ENCODE measurements at places on chromosomes 2 and 18.

DNA sequence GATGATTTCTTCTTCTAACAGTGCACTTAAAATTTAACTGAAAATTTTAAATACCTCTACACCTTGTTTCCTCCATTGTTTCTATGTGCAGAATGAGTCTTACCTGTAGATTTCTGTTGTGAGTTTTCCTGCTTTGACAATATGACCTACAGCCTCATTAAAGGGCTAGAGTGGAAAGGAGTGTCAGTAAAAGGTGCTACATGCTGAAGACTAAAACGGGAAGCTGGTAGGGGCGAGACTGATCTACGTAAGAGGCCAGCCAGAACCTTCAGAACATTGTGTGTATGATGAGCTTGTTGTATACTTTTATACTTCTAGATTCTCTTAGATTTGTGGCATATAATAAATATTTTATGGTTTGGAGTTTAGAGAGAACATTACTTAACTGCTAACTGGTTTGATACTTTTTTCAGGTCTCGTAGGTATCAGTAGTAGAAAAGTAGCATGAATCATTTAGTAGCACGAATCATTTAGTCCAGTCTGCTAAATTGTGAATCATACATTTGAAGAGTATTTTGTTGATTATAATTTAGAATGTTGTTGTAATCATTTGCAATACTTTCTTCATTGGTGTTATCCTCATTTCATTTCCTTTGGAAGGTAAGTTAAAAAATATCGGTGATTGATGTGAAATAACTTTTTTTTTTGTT lies 14.3 kb downstream of the INSIG2 start:
- DNase-seq: no peak

- DNase-seq: peak; percentile 84
Observed at GRCh38 chr2:54771166-54771885, 47.9 kb downstream of the EML6 start.

DNA sequence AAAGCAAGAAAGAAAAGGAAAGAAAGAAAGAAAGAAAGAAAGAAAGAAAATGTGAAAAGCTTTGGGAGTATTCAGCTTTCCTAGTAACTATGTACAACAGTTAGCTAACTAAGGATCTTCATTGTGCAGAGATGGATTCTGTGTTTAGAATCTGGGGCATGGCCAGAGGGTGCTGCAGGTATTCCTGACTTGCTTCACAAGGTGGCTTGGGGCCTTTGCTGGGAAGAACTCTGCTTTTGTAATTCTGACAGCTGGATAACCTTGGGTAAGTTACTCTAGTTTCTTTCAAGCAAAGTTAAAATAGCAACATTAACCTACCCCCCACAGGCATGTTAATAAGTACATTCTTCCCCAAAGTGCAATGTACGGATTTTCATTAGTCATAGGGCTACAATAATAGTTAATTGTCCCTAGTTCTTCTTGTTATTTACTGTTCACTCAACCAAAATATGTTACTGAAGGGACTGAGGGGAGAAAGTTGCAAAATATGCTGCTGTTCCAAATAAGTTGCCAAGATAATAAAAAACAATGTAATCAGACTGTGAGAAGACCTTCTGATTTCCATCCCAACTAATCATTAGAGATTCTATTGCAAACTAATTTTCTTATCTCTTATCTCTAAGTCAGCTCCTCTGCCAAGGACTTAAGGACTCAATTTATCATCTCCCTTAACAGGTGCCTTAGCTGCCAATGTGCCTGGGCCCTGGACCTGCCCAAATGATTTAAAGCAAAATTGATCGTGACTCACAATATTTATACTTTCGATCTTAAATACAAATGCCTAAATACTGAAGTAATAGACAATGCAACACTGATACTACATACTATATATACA lies 50.3 kb downstream of the SERPINB8 start:
- DNase-seq: no peak

DNA sequence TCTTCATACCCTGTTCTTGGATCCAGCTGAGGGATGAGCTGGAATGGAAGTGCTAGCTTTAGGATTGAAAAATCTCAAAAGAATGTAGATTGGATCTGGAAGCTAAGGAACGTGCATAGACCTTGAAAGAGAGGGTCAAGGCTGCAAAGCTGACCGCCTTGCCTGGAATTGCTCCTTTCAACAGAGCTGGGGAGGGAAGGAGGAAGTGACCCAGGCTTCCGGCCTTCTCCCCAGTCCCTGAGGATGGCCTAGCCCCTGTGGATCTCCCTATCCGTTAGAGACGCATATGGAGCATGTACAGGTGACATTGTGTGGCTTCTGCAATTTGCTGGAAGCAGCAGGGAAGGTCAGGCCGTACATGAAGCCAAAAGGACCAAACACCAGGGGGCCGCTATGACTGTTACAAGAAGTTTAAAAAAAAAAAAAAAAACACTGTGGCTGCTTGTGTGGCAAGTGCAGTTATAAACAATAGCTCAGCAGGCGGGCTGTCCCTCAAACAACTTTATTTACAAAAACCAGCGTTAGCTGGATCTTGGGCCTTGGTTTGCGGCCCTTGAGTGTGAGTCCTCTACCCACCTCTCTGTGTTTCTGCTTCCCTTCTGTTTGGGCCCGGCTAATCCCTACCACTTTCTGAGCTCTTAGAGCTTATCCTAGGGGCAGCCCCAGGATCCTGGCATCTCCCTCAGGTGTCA lies 227.6 kb downstream of the SEPTIN10 start:
- no peak for DNase-seq

GRCh38 chr2:10284108-10284870 lies 18.4 kb upstream of the HPCAL1 start:
- DNase-seq: no peak

GRCh38 chr18:2905854-2906703 lies 59.3 kb downstream of the EMILIN2 start:
- DNase-seq: peak; percentile 69

GRCh38 chr2:239253264-239253663 lies 147.6 kb downstream of the HDAC4 start:
- DNase-seq: no peak

DNA sequence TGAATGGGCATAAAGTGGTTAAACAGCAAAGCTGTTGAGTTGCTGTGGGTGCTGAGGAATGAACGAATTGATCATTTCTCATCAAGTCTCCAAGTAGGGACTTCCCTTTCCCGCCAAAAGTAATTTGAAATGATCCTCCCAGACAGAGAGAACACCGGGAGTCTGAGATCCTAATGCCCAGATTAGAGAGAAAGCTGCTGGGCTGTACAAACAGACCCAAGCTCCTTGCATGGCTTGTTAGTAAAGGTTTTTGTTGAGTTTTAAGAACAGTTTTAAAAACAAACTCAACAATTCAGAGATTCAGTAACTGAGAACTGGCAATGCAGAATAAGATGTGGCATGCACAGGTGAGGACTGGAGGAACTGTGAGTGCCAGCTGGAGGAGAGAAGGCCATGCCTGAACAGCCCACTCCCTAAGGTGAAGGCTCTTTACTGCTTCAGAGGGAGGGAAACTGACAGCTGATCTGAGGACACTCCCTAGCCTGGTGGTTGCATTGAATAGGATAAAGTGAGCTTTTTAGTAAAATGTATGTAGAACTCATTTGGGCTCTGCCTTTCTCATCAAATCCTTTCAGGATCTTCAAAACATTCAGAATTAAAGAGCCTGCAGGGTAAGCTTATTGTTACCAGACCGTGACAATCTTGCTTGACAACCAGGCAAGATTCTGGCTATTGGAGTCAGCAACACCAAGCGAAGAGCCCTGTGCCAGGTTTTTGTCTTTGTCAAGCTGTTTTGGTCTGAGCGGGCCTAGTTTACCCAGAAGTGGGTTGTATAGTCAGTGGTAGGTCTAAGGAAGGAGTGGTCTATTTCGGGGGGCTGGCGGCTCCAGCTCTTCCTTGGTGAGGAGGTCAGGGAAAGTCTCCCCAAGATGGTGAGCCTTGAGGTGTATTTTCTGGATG lies 63.2 kb upstream of the IGFBP5 start:
- DNase-seq: no peak

GRCh38 chr2:50635824-50636223 lies 396.1 kb downstream of the NRXN1 start:
- no peak for DNase-seq
